ENCODE measurements at places on chromosomes 6 and 20. TPM values are rescaled to one million over a fixed set of nuclear protein-coding genes. Genes with fewer than 3 reads are reported as not detected.

The HLA-DRB1 gene
- total RNA-seq: under 0.01 TPM

The TPBG gene
- 44.5 TPM for total RNA-seq

The PANK2 gene
- 38.6 TPM for total RNA-seq

The VPS16 gene
- total RNA-seq: 54.4 TPM

The C6orf52 gene
- 0.59 TPM for total RNA-seq

The RNGTT gene
- total RNA-seq: 12.9 TPM

The SMOC2 gene
- 0.37 TPM for total RNA-seq

The FAM210B gene
- total RNA-seq: 46.5 TPM

The SALL4 gene
- 1.5 TPM for total RNA-seq

The XPO5 gene
- 33.4 TPM for total RNA-seq

The ME1 gene
- total RNA-seq: 23.5 TPM

The MATN4 gene
- total RNA-seq: under 0.01 TPM

The CCN2 gene
- total RNA-seq: 10.8 TPM

The CRISP2 gene
- not detected for total RNA-seq
